Cerebellar nuclear complex (tissue), 1 donor: ENCODE measurements at places on chromosomes 11 and 22.
A peak's percentile ranks its signal among the peaks of the same experiment; 100 is the strongest.

DNA sequence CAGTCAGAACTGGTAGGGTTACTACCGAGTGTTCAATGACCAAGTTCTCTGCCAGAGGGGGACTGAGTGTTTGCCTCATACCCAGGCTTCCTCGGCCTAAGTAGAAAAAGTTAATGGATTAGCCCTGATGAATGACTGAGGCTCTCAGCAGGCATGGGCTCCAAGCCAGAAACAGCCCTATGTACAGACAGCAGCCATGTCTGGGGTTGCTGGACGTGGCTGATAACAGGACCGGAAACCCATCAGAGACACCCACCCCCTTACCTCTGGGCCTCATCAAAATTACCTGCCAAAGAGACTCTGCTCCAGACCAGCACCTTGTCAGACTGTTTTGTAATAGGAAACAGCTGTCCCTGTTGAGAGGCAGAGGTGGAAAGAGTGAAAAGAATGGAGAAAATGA is 351.4 kb downstream of the ETS1 start:
- no peak for DNase-seq

DNA sequence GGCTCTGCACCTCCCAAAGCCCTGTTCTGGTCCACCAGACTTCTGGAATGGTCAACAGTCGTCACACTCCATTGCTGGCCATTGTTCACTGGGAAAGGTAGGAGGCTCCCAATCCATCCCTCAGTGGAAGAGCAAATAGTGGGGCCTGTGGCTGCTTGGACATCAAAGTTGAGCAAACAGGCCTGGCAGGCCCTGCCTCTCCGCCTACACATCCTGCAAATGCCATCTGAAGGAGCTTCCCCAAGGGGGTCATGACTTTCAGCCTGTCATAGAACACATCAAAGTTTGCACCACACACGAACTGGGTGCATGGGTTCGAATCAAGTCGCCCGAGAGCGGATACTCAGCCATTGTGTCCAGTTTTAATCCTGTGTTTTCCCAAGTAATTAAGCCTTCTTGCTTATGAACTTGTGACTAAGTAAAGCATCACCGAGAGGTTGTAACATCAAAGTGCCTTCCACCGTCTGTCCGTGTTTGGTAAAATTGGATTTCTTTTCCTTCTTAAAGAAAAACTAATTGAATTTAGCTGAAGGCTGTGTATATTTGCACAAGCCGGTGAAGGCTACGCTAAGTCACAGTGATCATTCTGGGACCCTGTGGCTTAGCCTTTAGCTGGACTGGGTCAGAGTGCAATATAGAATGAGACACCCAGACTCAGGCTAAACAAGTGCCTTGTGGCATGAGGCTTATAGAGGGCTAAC is 36.1 kb downstream of the CLPB start:
- DNase-seq = no peak

GRCh38 chr11:101816613-101817012 is 98.2 kb upstream of the CEP126 start:
- no peak for DNase-seq

GRCh38 chr11:42311944-42312343 is 852.5 kb upstream of the LRRC4C start:
- no peak for DNase-seq

GRCh38 chr11:61636676-61637075 is 43.5 kb upstream of the DAGLA start:
- DNase-seq = no peak

DNA sequence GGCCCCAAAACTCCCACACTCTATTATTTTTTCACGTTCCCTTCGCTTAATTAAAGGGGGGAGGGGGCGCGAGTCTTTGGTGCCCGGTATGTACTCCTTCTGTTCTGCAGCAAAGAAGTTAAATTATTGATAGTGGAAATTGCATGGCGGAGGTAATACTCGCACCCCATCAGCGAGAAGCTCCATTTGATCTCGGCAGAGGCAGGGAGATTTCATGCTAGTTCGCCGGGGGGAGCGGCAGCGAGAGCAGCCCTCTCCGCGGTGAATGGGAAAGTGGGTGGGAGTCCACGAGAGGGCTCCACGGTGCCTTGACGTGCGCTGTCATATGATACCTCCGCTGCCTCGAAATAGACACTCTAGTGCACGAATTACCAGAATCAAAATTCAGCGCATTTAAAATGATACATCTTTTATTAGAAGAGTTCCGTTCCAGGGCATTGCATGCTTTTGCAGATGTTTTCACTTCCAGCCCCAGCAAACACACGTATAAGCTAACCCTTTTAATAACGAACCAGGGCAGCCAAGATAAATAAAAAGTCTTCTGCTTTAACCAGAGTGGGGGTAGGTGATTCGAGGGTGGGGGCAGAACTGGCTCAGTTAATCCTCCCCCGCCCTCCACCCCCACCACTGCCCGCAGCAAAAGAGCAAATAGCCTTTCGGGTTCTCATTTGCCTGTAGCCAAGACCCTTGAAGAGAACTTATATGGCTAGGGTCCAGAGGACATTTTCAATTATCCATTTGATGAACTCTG is 1.3 kb upstream of the BDNF start:
- DNase-seq = peak; percentile 55

- no peak for DNase-seq
Observed at GRCh38 chr11:4059424-4059823, 35.2 kb upstream of the RRM1 start.

GRCh38 chr22:40690370-40690769 is 11.1 kb downstream of the MCHR1 start:
- DNase-seq = no peak
